ENCODE measurements at places on chromosomes 3 and 15.

DNA sequence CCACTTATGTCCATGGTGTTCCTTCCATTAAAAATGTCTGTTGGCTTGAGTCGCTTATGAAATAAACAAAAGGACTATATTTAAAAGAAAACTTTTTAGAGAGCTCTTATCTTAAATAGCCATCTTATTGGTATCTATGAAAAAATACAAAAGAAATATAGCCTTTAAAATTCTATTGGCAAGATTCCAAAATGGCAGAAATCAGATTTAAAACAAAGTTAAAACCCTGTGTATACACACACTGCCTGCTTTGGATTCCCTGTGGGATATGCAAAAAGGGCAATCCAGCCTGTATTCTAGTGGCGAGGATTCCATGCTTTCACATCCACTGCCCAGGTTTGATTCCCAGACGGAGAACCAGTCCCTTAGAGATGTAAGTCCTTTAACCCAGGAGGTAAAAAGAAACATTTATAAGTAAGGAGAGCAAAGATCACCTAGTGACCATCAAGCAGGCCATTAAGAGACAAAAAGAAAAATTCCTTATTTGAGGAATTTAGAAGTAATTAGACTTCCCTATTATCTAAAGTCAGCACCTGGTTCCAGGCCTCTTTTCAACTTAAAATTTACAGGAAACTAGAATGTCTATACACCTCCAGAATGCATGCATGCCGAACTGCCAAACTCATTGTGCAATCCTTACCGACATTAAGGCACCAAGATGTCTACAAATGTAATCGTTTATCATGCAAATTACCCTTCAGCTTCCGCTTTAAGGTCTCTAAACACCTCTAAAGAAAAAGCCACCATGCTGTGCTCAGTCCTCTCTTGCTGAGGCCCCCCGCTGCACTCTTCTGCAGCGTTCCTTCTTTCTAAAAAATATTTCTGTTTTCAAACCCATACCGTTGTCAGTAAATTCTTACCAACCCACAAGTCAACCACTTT is 69.6 kb upstream of the STRIT1 start:
- no peak for DNase-seq

- DNase-seq: no peak
These were observed 270.6 kb upstream of the MEIS2 start for GRCh38 chr15:37370941-37371340.

GRCh38 chr3:56075089-56075488 is 393.2 kb downstream of the ERC2 start:
- DNase-seq: no peak

- DNase-seq: no peak
These were observed 12.7 kb upstream of the TOPBP1 start for GRCh38 chr3:133674290-133674919.

- no peak for DNase-seq
These were observed 112.7 kb downstream of the TNIK start for GRCh38 chr3:171347301-171348039.

- DNase-seq: no peak
These were observed 21.3 kb upstream of the LRRC58 start for GRCh38 chr3:120370463-120370862.

DNA sequence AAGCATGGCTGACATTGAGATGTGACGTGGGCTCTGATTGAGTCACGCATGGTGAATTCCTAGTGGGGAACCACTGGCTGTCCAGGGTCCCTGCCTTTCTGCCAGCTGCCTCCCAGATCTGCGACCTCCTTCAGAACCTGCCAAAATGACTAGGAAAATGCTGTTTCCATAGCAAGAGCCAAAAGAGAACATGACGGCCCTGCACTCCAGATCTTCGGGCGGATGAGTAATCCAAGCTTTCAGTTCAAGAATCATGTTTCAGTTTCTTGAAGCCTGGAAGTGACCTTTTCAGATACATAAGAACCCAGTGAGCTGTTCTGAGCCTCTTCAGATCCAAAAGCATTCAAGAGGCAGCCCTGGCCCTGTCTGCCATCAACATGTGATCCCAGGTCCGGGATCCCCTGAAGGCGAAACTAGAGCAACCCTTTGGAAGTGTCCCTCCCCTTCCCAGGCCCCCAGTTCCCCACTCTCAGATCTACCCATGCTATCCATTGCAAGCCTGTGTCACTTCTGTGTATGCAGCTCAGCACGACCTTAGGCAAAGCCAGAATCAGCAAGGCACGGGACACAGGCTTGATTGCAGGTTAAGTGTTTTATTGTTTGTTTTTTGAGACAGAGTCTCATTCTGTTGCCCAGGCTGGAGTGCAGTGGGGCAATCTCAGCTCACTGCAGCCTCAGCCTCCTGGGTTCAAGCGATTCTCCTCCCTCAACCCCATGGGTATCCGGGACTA is 19.7 kb downstream of the ANKRD63 start:
- no peak for DNase-seq

DNA sequence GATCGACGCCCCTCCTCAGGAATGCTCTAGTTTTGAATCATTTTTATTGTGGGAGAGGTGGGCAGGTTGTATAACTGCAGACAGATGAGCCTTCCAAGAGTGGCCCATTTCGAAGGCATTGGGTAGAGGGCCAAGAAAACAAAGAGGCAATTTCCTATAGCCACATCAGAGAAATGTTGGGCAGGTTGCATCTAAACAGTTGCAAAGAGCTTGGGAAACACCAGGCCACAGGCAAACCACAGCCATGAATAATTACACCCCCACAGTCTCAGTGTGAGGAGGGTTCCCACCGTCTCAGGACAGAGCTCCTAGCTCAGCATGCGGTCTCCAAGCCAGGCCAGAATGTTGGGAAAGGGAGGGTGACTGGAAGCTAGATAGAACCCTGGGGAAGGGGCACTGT is 257.3 kb downstream of the ABHD5 start:
- DNase-seq: no peak

DNA sequence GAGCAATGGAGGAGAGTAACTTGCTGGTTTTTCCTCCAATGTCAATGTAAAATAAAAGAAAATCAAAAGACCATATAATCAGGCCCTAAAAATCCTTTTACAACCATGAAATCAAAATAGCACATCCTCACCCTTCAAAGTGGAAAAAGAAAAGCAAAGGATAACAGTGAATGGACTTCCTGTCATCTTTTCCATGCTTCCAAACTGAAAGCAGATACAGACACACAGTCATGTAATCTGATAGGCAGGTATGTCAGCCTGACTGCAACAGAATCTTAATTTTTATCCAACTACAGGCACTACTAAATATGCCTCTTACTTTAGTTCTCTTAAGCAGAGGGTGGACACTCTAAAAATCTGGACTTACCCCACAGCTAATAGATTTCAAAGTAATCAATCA is 27.8 kb upstream of the IGDCC4 start:
- DNase-seq: no peak

DNA sequence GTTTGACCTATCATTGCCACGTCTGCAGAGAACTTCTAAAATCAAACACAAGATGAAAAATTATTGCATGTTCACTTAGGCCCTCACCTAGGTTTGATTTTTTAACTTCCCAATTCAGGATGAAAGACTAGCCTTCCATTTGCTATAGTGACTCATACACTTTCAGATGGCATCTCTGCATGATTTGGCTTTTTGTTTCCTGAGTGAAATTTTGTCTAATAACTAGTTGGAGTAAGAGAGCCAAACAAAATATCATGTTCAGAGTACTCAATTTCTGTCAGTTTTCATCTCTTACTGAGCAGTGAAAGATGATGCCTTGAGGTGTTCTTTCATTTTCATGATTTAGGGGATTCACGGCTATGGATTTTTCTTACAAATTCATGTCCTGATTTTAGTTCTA is 122.9 kb downstream of the NSUN3 start:
- DNase-seq: no peak

- no peak for DNase-seq
These were observed 184.5 kb downstream of the NR1D2 start for GRCh38 chr3:24129549-24129948.

DNA sequence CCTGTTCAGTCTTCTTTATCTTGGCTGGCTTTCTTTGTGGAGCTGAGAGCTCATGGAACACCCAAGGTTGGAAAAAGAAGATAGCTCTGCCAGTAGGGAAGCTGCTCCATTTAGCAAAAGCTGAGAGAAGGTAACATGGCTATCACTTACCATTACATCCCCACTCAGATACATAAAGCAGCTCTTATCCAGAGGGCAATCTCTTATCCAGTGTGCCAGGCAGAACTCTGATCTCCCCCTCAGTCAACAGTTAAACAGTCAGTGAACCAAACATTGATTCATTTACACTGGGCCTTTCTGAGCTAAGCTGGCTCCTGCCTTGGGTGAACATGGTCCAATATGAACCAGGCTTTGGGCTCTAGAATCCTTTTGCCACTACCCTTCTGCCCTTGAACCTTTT is 624.2 kb downstream of the NTRK3 start:
- no peak for DNase-seq

GRCh38 chr3:165837058-165837525 is at the start of gene BCHE:
BCHE (minus strand) TSS chr3:165837423; CDS start chr3:165831033, 6,390 bp downstream.
- DNase-seq: no peak

- DNase-seq: no peak
These were observed 6.5 kb downstream of the BCHE start for GRCh38 chr3:165830746-165831145.

DNA sequence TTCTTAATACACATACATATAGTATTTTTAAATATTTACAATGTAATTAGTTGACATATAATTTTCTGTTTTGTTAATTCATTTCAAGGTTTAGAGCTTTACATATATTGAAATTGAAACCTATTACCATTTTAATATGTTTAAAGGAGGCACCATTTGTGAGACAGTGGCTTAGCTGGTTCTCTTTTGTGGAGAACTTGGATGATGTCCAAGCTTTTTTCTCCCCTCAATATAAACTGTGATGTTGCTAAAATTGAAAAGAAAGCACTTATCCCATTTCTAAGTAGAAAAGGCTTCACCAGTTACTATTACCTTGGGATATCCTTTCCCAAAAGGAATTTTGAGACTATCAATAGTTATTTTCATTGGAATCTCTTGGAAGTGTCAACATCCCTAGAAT is 707.2 kb downstream of the NTRK3 start:
- DNase-seq: no peak

DNA sequence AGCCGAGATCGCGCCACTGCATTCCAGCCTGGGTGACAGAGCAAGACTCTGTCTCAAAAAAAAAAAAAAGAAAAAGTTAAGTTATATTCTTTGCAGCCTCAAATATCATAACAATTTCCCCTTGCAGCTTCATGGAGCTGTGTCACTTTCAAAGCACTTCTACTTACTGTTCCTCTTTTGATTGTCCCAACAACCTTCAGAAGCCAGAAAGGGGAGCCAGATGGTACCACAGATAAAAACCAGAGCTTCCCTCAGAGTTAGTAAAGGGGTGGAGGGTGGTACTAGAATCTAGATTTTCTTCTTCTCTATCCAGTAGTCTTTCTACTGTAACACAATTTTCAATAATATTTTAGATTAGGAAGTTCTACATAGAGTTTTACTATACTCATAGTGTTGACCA is 188.8 kb downstream of the TAFA4 start:
- DNase-seq: no peak

GRCh38 chr3:184439096-184439495 is 59.2 kb downstream of the CHRD start:
- no peak for DNase-seq

- DNase-seq: no peak
These were observed 55.1 kb downstream of the MBNL1 start for GRCh38 chr3:152323834-152324233.

DNA sequence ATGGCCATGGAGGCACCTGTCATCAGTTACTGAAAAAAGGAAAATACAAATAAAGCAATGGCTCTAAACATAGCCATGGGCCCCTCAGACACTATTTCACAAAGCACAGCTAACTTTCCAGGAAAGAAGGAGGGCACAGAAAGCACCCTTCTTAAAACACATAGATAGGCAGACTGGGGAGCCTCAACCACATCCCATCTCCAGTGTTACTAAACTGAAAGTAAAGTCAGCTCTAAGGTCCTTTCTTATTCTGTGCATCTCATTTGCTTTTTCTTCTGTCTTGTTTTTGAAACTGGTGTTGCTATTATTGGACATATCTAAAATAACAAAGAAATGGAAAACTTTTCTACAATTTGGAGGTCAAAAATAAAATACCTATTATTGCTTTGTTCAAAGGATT is 48.2 kb upstream of the STAC start:
- DNase-seq: no peak

DNA sequence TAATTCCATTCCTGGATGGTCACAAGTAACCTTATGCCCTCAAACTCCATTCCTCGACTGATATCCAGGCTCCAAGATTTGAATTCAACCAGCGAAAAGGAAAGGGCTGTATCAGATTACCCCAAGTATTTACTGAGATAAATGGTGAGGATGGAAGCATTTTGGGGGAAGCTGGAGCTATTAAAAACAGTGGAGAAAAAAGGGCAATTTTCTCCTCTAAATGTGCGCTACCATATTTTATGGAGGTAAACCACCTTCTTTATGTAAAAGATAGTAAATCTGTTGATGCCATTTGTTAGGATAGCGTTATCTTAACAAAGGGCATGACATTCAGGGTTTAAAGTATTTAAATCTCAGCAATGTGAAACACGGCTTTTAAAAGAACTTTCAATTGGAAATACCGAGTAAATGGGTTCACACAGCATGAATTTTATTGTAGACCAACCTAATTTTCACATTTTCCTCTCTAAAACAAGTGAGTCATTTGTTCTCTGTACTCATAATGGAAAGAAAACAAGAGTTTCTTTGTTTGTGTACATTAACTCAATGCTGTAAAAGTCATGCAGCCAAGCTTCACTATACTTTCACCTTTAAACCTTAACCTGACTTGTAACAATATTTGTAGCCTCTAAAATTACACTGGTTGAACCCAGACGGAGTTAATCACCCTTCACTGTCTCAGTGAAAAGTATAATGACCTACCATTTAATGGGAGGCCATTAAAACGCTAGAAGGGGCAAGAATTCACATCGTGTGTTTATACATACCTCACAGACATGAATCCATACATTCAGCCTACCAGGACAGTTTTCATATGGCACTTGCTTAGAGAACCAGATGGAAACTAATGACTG is 773.4 kb downstream of the ROBO1 start:
- DNase-seq: no peak

DNA sequence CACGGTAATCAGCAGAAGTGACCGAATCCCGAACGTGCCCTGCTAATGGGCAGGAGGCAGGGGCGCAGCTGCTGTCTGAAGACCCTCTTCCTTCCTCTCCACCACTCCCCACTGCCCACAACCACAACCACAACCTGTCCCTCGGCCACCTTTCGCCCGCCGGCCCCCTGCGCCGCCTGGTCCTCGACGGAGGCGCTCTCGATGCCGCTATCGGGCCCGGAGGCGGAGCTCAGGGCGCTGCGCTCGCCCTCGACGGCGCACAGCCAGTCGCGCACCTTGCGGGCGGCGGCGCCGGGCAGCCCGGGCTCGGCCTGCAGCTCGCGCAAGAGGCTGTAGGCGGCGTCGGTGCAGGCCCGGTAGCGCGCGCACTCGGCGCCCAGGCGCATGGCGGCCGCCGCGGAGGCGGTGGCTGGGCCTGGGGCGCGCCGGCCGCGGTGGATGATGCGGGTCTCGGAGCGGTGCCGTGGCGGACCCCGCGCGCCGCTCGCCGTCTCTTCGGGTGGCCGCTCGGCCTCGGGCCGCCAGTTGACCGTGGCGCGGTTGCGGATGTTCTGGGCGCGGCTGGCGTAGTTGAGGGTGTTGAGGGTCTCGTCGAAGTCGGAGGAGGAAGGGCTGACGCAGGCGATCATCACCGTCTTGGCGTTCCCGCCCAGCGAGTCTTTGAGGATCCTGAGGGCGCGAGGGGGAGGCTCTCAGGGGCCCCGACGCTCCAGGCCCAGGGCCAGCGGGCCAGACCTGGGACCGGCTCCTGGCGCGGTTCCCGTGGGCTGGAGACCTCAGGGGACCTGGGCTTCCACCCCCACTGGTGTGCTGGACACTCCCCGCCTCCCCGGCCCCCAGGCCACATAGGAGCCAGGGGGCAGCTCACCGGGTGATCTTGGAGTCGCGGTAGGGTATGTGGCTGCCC is 6.9 kb downstream of the KIF7 start:
- DNase-seq: no peak
